NCI-H1048 (cell line): ENCODE measurements at places on chromosomes 13 and 19.

- DNase-seq, result no peak
Observed at GRCh38 chr19:22617614-22618320, 16.4 kb upstream of the ZNF492 start.

- no peak for DNase-seq
Observed at GRCh38 chr13:86992251-86992650, 678.9 kb upstream of the SLITRK5 start.

DNA sequence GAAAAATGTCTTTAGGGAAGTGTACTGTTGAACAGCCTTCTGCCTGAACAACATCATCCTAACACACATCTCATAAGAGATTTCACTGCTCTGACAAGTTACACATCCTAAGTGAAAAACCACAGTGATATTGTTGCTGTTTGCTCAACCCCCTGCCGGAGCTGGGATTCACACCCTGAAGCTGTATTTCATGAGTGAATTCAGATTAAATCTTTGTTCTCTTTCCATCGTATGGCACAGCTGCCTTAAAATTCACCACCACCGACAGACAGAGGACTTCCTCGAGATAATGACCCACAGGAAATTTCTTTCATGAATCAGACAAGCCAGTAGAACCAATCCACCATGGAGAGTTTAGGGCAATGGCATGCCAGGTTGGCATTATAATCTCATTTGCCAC is 280.8 kb downstream of the DCT start:
- DNase-seq, result no peak

DNA sequence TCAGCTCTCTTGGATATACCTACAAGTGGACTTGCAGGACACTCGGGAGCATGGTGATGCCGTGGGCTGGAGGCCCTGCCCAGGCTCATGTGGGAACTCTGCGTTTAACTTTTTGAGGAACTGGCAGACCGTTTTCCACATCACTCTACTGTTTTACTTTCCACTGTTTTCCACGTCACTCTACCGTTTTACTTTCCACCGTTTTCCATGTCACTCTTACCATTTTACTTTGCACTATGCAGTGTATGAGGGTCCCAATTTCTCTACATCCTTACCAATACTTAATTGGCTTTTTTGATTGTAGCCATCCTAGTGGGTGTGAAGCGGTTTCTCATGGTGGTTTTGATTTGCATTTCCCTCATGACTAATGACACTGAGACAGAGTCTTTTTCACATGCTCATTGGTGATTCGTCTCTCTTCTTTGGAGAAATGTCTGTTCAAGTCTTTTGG is 40.5 kb downstream of the GATAD2A start:
- DNase-seq, result no peak

DNA sequence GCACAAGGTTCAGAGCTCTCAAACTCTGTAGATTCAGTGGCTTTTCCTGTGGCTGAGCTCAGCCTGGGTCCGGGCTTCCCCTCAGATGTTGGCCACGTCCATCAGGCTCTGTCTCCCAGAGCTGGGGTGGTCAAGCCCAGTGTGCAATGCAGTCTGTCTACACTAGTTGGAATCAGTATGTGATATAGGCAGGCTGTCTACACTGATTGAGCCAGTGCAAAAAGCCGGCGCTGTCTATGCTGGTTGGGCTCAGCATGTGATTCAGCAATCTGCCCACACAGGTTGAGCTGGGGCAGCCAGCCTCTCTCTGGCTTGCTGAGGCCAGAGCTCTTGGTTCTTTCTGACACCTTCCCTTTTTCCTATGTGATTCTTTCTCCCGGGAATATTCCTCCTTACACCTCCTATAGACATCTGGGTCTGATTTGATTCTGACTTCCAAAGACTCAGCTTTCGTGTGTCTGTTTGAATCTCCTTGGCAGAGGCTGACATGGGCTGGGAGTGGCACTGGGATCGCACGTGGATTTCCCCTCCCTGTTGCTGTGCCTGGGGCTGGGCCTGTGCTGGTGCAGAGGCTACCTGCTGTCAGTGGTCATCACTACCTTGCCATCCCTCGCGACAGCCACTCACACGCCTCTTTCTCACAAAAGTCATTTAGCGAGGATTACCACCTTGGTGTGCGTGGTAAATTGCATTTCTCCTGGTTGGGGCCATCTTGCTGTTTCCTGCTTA is 9.3 kb downstream of the CHST8 start:
- no peak for DNase-seq

- DNase-seq, result no peak
Observed at GRCh38 chr13:29897102-29897501, 46.7 kb upstream of the UBL3 start.

GRCh38 chr19:48635966-48636858 is 967 bp downstream of the DBP start:
- no peak for DNase-seq

DNA sequence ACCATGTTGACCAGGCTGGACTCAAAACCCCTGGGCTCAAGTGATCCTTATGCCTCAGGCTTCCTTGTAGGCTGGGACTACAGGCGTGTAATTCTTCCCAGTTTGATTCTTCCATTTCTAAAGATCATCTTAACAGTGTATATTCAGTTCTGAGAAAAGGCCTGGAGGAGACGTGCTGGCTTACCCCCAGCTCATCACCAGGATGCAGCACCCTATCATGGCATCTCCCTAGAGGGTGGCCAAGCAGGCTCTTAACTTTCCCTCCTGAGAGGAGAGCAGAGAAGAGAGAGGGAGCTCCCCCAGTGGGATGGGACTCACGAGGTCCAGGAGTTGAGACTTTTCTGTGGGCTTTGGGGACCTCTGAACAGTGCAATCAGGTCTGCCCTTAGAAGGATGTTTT is 2.1 kb upstream of the TUBA3C start:
- DNase-seq, result no peak

GRCh38 chr19:53177986-53178385 is 15.2 kb downstream of the ZNF665 start:
- DNase-seq, result no peak

DNA sequence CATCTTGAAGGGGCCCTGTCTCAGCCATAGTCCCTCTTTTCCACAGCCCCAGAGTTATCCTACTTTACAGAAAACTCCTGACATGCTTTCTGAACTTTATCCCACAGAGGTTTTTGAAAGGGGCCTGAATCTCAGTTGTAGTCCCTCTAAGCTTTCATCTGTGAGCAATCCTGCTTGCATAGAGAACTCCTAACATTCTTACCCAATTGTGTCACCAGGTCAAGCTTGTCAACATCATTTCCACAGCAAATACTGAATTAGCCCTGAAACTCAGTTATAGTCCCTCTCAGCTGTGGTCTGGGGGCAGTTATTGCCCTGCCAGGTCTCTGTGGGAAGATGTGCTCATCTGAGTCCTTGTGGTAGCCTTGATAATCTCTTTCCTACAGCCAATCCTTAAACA is 2190.3 kb upstream of the PCDH20 start:
- no peak for DNase-seq
